Naive thymus-derived CD8-positive, alpha-beta T cell (primary cell): ENCODE measurements at places on chromosomes 2 and 18.

GRCh38 chr2:227627769-227628168 is 10.5 kb downstream of the SCYGR4 start:
- no peak for DNase-seq

DNA sequence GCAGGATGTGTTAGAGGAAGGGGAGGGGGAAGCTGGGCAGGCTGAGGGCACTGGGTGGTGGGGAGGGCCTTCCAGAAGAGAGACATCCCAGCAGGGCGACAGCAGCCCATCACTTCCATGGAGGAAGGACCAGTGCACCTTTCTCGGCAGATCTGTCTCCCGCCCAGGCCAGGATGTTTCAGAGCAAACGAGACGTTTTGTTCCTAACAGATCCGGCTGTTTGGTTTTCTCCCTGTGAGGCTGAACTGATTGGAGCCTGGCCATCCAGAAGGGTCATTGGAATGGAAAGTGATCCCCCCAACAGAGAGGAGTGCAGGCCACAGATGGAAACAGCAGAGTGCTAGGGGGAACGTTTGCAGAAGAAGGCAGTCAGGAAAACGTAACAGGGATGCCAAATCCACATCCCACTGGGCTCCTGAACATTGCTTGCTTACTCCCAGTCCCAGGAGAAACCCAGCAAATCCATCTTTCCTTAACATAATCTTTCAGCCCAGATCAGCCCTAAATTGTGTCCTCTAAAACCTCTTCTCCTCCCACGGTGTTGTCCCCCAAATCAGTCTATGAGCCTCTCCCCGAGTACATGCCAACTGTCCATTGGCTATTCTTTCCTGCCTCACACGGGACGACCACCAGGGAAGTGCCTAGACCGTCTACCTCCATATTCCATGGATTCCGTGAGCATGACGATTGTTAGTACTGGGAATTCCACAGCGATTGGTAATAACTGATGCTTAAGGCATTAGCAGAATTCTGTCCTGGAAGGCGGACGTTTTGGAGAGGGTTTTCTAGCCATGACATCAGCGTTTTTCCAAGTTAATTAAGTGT is 126.8 kb downstream of the SEPTIN10 start:
- DNase-seq = no peak

GRCh38 chr2:197306024-197306695 is 4.4 kb downstream of the ANKRD44 start:
- DNase-seq = no peak

DNA sequence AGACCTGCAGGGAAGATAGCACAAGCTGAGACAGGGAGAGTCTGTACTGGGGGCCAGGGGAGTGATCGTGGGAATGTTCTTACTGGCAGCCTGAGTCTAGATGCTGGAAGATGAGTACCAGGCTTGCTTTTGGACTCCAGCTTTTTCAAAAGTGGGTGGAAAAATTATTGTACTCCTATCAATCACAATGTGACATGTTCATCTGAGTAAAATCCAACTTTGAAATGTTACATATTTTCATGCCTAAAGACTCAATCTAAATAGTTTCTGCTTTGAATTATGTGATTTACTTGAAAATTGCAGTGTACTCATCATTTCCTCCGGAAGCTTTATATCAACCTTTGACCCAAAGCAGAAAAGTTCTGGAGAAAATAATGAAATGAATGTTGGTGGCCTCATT is 49.7 kb upstream of the ST3GAL5 start:
- no peak for DNase-seq

DNA sequence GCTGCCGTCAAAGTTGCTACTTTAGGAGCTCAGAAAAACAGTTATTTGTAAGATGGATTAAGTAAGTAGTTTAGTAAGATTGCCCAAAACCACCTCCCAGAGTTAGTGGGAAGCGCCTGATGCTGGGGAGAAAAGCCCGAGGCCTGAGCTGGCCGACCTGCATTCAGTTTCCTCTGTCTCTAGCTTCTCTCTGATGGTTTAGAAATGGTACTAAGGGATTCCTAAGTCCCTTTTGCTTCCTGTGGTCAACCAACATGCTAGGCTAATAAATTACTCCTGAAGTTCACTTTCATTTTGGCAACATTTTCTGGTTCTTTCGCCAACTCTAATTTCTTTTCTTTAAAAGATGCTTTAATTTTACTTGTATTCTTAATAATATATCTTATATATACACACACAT is 60.1 kb downstream of the ASAP2 start:
- DNase-seq = no peak

DNA sequence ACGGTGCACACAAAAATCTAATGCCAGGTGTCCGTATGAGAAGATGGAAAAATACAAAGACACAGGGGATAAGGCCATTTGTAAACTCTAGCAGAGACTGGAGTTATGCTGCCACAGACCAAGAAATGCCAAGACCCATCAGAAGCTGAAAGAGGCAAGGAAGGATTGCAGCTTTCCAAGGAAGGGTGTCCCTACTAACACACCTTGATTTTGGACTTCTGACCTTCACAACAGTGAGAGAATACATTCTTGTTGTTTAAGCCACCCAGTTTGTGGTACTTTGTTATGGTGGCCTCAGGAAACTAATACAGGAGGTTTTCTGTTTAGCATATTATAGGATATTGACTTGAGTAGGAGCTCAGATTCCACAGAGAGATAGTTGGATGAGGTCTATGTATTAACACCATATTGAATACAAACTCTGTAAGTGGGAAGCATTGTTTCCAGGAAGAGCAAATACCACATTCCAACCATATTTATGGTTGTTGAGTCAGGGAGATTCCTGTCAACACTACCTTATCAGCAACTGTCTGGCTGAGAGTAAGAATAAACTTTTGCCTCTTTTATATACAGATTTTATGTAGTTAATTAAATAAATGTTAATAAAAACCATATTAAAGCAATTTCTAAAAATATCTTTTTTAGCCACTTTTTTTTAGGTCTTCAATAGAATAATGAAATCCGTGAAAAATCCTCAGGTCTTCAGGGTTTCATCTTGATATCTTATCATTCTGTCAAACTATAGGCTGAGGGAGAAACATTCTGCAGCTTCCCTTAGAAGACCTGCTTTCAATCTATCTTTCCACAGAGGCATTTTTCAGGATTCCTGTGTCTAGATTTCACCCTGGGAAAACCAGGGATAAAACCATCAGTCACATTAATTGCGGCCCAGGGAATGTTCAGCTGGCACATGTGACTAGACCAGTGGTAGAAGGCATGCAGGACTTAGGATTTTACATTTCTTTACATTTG is 35.4 kb upstream of the HNMT start:
- no peak for DNase-seq

GRCh38 chr2:73112026-73112912 is 479 bp downstream of the RAB11FIP5 start:
- DNase-seq = peak; percentile 20

DNA sequence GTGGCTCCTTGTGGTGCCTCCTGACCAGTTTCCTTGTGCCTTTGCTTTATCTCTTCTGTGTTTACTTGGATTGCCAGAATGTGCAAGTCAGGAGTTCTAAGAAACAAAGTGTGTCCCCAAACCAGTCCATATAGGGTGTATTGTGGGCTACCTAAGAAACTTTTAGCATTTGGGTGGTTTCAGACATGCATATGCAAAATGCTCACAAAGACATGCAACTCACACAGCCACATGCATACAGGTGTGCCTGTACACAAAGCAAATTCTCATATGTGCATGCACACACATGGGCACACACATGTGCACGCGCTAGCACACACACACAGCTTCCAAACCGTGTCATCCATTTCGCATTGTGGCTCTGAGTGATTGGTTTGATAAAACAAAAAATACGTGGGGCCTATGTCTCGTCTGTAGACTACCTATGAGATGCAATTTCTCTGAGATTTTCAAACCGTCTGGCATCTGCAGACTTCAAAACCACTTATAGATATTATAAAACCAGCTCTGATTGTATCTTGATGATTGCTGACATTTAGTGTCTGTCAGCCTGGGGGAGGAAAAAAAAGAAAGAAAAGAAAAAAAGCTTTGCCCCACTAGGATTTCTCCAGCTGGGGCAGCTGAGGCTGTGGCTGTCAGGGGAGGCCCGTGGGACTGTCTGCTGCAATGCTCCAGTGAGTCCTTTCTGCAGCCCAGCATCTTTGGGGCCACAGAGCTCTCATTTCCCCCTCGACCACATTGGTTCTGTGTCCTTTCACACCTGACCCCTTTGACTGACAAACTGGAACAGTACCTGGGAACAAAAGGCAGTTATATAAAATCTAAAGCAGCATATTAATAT is 556.1 kb downstream of the CMPK2 start:
- DNase-seq = no peak

- DNase-seq = no peak
These were observed 738 bp downstream of the CHST9 start for GRCh38 chr18:27184115-27185024.

DNA sequence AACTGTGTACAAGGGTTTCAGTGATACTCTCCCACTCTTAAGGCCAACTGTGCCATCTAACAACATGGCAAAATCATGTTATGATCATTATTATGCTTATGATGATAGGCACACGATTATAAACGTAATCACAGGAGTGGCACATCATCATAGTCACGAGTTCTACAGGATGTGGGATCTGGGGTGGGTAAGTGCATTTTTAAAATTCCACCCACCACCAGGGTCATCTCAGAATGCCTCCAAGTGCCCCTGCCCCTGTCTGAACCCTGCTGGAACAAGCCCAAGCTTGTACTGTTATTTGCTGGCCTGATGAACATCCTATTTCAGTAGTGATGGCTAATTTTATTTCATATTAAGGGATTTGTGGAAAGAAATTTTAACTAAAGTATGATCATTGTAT is 117.8 kb downstream of the PTPRM start:
- no peak for DNase-seq

GRCh38 chr18:62811674-62812073 is 96.3 kb downstream of the PHLPP1 start:
- no peak for DNase-seq

GRCh38 chr18:59049721-59050660 is 89.7 kb upstream of the SEC11C start:
- no peak for DNase-seq

GRCh38 chr2:120600786-120601185 is 134.9 kb upstream of the GLI2 start:
- no peak for DNase-seq
